Activated B cell treated with CpG ODN at 0.5 μM for 24 hours (primary cell): ENCODE measurements at places on chromosomes 3 and 15.

DNA sequence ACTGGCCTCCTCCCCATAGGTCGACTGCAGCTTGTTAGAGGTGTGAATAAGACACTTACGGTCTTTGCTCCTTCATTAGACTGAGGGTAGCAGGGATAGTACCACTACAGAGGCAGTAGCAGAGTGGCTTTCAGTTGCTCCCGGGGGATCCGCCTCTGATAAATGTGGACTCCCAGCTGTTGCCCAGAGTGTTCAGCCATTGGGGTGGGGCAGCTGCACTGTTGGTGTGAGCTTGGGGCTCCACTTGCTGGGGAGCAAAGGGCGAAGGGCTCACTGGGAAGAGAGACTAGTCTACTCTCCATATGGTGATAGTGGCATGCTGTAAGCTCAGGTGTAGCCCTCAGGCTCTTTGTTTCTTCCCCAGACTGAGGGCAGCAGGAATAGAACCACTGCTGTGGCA is 239.1 kb downstream of the LRRN1 start:
- no peak for DNase-seq

DNA sequence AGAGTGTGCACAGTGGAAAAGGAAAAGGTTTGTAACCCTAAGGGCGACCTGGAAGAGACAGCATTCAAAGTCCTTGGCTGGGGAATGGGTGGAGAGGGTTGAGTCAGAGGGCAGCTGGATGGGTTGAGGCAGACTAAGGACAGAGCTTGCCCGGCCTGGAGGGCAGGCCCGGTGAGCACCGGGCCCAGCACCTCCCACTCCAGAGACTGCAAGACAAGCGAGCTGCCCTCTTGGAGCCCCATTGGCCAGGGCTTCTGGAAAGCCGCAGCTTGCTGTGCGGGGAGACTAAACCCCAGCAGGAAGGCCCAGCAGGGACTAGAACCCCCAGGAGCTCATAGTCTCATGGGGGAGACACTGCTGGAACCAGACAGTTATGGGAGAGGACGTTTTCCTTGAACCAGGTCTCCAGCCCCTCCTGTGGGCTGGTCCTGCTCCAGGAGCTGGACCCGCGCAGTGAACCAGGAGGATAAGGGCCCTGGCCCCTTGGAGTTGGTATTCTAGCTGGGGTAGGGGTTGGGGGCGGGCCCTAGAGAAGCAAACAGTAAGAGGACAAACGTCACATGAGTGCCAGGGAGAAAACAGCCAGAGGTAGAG is 59.1 kb downstream of the RGMA start:
- DNase-seq, result no peak

- DNase-seq, result no peak
These were observed 18.3 kb downstream of the TRH start for GRCh38 chr3:129992781-129993180.

- DNase-seq, result no peak
These were observed 11.5 kb upstream of the TMF1 start for GRCh38 chr3:69063636-69064035.

- no peak for DNase-seq
These were observed at the start of gene CHRM5 for GRCh38 chr15:33968224-33968623. CHRM5 (plus strand) TSS chr15:33968497; CDS start chr15:34062718, 94,221 bp downstream.
